ENCODE measurements at places on chromosomes 4 and X.
A peak's percentile ranks its signal among the peaks of the same experiment; 100 is the strongest.

DNA sequence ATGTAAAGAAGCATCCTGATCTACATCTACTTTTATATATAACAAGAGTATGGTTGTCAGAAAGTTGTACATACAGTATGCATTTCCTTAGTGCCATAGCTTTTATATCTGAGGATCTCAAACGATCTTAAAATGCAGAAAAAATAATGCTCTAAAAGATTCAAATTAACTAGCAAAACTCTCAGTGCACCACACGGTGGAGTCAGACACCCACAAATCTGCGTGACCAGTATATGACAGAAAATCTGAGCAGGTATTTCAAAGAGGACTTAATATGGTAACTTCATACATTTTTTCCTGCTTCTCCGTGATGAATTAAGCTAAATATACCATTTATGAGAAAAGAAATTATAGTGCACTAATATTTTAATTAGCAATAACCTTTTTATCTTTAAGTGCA, 803.0 kb downstream of the DMD start:
- no peak for ATAC-seq

GRCh38 chr4:174273930-174274329, 9.5 kb downstream of the FBXO8 start:
- ATAC-seq = no peak

- no peak for ATAC-seq
These were observed 8.9 kb upstream of the SMIM10 start for GRCh38 chrX:134981910-134982309.

GRCh38 chrX:18895189-18895951, 88.5 kb downstream of the PHKA2 start:
- peak; percentile 30 for ATAC-seq

GRCh38 chr4:1495416-1496115, 89.3 kb upstream of the NKX1-1 start:
- no peak for ATAC-seq

- peak; percentile 19 for ATAC-seq
These were observed 17.4 kb downstream of the QDPR start for GRCh38 chr4:17494258-17495190.

DNA sequence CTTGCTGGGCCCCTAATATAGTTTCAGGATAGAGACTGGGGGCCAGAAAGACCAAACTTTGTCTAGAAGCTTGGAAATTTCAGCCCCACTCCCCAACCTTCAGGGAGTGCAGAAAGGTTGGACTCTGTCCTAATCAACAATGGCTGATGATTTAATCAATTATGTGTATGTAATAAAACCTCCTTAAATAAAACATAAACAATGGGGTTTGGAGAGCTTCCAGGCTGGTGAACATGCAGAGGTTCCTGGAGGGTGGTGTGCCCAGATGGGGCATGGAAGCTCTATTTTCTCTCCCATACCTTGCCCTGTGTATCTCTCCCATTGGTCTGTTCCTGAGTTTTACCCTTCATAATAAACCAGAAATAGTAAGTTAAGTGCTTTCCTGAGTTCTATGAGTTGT, 174.2 kb downstream of the GC start:
- ATAC-seq = no peak

DNA sequence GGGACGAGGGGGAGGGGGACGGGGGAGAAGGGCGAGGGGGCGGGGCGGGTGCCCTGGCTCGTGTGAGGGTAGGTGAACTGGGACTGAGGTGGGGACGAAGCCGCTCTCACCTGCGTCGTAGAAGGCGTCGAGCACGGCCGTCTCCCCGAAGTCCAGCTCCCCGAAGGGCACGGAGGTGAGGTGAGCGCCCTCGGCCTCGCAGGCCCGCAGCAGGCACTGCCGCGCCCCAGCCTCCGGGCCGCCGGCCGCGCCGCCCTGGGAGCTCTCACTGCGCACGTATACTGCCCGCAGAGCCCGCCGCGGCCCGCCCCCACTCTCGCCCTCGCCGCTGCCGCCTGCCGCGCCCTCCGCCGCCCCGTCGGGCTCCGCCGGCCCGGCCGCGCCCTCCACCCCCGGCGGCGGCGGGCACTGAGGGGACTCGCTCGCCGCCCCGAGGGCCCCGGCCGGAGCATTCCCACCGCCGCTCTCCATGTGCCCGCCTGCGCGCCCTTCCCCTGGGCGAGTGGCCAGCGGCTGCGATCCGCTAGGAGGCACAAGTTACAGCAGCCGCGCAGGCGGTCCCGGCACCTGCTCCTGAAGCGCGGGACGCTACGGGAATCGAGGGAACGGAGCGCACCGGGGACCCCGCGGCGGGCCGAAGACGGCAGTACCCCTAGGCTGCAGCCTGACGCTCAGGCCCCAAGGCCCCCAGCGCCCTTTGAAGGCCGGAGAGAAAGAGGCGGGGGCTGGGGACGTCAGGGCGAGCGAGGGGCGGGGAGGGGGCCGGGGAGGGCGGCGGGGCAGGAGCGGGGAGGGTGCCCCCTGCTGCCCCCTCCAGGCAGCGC, at the start of gene MAP3K15:
Gene MAP3K15, minus strand, starts transcription at position 718 of the 824 bp plus-strand sequence. Its CDS starts 247 bp downstream, at position 471.
- peak; percentile 74 for ATAC-seq

DNA sequence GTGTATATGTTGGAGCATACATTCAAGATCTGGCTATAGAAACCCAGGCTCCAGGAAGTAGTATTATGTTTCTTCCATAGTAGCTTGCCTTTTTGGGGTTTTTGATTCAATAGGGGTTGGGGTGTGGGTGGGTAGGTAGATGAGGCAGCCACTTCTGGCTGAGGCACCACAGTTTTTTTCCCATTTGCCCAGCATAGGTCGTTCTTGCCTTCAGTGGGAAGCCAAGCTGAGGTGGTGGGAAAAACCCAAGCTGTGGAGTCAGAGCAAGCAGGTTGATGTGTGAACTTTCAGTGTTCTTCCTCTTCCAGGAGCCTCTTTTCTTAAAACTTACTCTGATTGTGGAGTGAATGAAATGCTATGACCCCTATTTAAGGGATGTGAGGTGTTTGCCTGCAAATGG, 67.0 kb upstream of the RPS6KA3 start:
- no peak for ATAC-seq

GRCh38 chr4:73725985-73726384, 14.4 kb upstream of the CXCL8 start:
- peak; percentile 87 for ATAC-seq

DNA sequence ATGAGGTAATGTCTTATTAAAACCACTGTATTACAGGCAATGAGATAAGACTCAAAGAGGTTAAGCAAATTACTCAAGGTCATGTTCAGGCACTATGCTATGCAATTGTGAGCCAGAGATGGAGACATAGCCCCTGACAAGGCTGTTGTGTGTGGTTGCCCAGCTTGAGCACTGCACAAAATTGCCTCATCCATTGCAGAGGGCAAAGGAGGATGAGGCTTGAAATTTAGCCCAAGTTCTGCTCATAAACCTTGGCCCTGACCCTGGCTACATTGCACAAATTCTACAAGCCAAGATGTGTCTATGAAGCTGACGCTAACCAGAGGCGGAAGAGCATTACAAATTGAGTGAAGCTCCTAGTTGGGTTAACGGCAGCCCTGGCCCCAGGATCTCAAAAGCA, 65.6 kb upstream of the PGM2 start:
- no peak for ATAC-seq

DNA sequence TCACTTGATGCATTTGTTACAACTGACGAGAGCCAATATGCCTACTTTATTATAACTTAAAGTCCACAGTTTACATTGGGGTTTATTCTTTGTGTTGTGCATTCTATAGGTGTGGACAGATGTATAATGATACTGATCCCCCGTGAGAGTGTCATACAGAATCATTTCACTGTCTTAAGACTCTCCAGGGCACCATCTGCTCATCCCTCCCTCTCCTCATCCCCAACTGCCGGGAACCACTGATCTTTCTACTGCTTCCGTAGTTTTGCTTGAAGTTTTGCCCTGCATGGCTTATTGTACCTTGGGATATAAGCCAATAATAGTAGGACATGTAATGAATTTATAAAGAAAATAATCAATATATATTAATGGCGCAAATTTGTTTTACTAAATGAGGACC, 137.8 kb upstream of the MSX1 start:
- ATAC-seq = no peak

DNA sequence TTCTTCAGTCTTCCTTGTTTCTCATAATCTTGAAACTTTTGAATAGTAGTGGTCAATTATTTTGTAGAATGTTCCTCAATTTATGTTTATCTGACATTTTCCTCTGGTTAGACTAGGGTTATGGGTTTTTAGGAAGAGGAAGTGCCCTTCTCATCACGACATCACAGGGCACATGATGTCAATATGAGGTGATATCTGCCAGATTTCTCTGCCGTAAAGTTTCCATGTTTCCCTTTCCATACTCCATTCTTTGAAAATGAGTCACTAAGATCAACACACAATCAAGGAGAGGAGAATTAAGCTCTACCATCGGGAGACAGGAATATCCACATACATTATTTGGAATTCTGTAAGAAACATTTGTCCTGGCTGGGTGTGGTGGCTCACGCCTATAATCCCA, 28.4 kb downstream of the RP2 start:
- peak; percentile 36 for ATAC-seq

- peak; percentile 99 for ATAC-seq
These were observed 213.4 kb upstream of the S100G start for GRCh38 chrX:16436348-16437188.

- peak; percentile 72 for ATAC-seq
These were observed 316.0 kb downstream of the TRIML1 start for GRCh38 chr4:188455062-188455752.

- no peak for ATAC-seq
These were observed 216.0 kb downstream of the PTTG2 start for GRCh38 chr4:38176165-38176564.

DNA sequence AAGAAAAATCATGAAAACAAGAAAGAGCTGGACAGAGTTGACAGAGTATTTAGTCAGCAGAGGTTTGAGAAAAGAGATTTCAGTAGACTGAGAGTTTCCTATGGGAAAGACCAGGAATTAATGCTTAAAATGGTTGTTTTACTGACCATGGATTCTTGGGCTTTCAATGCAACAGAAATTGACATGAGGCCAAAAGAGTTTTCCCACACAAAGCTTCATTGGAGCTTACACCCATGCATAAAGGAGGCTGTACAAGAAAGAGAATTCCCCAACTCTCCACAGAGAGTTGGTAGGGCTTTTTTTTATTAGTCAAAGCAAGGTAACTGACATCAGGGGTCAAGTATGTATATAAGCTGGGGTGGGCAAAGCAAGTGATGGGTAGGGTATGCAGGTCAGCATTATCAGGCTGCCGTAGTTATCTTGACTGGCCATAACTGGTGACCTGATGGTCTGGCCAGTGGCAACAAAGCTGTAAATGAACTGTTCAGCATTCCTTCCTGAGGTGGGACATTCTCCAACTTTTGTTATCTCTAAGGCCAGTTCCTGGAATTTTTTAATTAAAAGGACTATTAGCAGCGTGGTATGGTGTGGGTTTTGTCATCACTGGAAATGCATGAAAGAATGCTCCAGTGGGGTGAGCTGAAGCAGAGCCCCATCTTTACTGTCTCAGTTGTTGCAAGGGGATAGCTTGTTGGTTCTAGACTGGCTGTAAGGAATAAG, 117.0 kb downstream of the ADAM29 start:
- ATAC-seq = no peak
